ENCODE measurements at places on chromosomes 6 and 20.

DNA sequence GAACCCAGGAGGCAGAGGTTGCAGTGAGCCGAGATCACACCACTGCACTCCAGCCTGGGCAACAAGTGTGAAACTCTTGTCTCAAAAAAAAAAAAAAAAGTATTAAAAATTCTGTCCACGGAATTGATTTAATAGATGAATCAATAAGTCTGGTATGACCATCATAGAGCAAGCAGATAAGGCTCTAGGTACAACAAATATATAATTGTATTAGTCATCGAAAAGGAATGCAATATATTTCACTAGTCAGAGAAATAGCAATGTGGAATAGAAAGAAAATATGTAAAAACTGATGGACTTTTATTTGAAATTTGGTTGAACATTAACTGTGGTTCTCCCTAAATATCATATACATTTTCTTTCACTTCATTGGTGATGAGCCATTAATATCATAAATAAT, 476.8 kb upstream of the AGPAT4 start:
- DNase-seq = no peak

- DNase-seq = peak; percentile 43
Measured at GRCh38 chr6:105401247-105402089, 1.4 kb downstream of the PREP start.

GRCh38 chr6:15246217-15246665, 372 bp downstream of the JARID2 start:
- DNase-seq = no peak

GRCh38 chr6:167849846-167850459, 23.2 kb downstream of the AFDN start:
- no peak for DNase-seq

DNA sequence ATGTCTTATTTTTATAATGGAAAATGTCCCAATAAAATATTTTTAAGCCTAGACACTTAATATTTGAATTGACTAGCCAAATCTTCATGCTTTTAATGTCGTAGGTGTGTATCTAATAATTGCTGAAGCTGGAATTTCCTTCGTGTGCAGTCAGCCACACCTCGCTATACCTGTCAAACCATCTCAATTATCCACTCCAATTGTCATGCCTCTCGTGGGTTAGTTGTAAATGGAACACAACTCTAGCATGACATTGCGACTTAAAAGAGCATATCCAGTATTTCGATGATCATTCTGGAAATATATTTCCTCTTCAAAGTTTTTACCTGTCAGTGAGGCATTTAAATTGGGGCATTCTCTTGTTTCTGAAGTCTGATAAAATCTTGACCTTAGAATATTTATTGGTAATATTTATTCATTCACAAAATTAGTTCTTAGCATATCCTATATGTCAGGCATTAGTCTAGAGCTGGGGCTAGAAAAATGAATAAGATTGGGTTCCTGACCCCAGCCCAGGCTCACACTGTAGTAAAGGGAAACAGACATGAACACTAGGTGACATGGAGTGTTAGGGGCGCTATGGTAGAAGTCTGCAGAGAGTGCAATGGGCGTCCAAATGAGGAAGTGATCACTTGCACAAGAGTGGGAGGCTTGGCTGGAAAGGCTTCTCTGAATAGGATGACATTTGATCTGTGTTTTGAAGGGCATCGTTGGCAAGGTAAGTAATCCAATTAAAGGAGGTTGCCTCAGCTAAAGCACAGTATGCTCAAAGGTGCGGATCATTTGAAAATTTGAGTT, 11.0 kb upstream of the CFAP206 start:
- DNase-seq = no peak

DNA sequence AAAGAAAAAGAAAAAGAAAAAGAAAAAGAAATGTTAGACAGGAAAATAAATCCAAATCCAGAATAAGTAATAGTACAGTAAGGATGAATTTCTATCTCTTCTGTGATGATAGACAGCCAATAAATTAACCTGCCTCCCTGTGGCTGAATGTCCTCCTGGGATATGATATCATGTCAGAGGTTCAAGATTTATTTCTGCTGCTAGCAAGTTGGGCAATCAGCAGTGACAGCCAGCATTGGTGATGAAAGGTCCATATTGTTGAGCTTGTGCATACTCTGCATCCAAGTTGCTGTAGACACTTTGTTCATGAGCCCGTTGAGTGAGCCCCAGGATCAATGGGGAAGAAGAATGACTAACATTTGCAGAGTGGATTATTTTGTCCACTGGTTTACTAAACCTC, 44.9 kb upstream of the CEP85L start:
- no peak for DNase-seq
